Posterior cingulate gyrus (tissue), 11 donors: ENCODE measurements at places on chromosomes 6 and 20.

- no peak for DNase-seq
Observed at GRCh38 chr6:119739769-119740168, 390.2 kb upstream of the MAN1A1 start.

GRCh38 chr20:36465109-36466080, 75.9 kb upstream of the MYL9 start:
- no peak for DNase-seq

GRCh38 chr6:73586416-73586974, 65.7 kb upstream of the EEF1A1 start:
- no peak for DNase-seq

DNA sequence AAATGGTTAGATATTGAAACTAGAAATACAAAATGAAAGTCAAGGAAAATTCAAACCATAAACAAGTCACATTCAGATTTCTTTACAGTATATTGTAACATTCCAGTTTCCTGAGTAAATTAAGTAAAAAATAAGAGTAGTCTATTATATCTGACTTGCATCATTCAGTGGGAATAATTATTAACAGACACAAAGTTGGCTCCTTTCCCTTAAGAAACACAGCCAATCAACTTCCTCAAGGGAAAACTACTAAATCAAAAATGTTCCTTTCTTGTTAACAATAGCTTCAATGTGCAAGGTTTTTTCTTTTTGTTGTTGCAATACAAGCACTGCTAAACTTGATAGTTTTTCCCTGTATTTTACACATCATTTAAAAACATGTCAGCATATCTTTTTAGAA, 33.2 kb downstream of the DNAAF9 start:
- no peak for DNase-seq

DNA sequence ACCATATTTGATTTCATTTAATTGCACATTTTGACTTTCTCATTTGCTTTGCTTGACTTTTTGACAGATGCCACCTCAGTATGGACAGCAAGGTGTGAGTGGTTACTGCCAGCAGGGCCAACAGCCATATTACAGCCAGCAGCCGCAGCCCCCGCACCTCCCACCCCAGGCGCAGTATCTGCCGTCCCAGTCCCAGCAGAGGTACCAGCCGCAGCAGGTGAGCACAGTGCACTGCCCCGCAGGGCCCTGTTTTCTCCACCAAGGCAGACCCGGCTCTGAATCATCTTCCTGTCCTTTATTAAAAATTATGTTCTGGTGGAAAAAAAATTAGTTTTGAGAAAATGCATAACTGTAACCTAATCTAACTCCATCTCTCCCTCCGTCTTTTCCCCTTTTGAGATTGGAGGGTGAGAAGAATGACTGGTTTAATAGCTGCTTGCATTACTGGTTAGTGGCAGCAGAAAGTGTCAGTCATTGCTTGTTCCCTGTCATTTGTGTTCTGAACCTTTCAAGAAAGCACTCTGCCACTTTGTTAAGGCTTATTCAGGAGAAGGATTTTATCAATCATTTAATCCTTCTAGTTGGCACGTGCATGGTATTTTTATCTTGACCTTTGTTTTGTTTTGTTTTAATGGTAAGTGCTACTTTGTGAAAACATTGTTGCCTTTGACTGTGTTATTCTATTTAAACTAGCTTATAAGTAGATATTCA, 124.3 kb downstream of the ARID1B start:
- no peak for DNase-seq

- DNase-seq: peak; percentile 63
Observed at GRCh38 chr6:134517145-134517658, 199.3 kb upstream of the SGK1 start.

DNA sequence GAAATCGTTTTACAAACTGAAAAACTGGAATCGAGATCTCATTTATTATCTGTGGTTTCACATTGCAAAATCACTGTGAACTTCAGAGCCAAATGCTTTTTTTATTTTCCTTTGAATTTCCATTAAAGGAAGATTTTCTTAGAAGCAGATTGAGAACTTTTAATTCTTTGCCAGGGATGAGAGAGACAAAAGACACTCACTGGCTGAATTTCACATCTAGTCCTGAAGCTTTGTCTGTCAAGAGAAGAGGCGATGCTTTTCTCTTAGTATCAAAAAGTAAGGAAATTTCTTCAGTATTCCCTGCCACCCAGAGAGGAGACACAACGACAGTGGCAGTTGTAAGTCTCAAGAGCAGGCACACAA, 141.8 kb downstream of the TMEM200A start:
- no peak for DNase-seq

GRCh38 chr6:147974376-147974775, 368.3 kb upstream of the SASH1 start:
- no peak for DNase-seq

GRCh38 chr20:62400541-62400940, 6.5 kb downstream of the CABLES2 start:
- DNase-seq: no peak

- no peak for DNase-seq
Observed at GRCh38 chr20:11375335-11375734, 542.4 kb upstream of the BTBD3 start.

DNA sequence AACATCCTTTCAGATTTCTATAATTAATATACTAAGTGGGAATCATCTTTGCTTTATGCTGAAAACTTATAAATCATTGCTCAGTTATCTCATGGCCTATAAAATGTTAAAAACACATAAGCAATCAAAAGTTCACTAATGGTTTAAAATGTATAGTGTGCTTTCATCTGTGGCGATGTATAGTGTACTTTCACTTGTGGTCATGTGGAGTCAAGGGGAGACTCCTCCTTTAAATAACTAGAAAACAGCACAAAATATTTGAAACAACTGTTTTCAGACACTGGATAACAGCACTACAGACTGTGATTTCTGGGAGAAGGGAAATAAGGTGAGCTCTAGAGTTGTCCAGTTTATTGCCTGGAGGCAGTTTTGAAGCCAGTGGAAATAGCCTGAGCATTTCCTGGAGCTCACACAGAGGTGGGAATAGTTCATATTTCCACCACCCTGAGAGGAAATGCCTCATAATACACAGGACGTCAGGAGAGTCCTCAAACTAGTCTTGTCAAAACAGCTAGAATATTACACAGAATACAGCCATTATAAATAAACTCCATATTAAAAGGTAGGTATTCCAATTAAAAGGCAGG, 89.4 kb downstream of the CEP162 start:
- DNase-seq: no peak

DNA sequence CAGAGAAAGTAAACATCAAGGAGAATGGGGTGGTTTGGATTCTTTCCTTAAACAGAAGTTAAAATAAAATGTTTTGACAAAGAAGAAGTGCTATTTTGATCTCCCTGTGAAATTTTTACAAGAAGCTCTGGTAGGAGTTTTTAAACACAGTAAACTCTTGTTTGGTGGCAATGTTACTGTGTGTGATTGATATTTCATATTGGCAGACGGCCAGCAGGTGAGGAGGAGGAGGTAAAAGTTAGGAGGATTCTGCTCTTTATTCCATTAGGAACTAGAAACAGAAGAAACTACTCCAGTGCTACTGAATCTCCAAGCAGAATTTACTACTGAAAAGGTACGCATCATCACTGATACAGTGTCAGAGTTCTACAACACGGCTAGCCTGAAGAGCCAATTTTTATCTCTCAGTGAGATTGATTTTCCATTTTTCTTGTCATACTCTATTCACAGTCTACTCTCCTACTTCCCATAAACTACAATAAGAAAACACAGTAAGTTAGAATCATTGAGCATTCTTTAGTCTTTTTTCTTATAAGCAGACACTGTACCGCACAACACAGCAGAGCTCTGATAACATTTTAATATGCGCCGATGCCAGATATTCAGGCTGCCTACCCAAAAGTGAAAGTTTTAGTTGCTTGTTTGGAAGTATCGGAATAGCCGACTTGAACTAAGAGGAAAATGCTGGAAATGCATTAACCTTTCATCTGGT, 21.2 kb upstream of the AFDN start:
- DNase-seq: no peak

GRCh38 chr20:7155282-7155681, 387.8 kb downstream of the BMP2 start:
- DNase-seq: no peak

GRCh38 chr6:31351401-31352309, 5.3 kb downstream of the HLA-B start:
- no peak for DNase-seq
